ENCODE measurements at places on chromosomes 13 and 19.

- peaks cover 16% of the 10 kb centered on the region for H3K27me3 ChIP-seq
- H3K27ac ChIP-seq: no peak overlapping the region
- H3K4me3 ChIP-seq: no peak overlapping the region
- DNase-seq: no peak
Observed at GRCh38 chr13:28967029-28967915, 147.1 kb downstream of the MTUS2 start.

GRCh38 chr19:53772943-53773342, 51.2 kb downstream of the NLRP12 start:
- no peak overlapping the region for H3K27ac ChIP-seq
- H3K4me1 ChIP-seq: no peaks in the 10 kb centered on the region
- H3K4me3 ChIP-seq: no peak overlapping the region

DNA sequence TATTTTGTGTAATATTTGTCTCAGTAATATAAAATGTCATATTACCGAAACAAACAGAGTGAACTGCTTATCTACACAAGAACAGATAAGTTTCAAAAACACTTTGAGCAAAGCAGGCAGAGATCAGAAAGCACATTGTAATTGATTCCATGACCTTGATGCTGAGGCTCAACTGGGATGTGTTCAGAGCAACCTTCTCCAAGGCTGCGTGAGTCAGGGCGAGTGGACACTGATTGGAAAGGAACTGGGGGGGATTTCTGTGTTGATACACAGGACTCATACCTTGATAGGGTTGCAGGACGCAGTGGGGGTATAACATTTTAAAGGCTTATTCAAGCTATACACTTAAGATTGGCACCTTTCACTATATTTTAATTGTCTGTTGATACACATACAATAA, 1136.3 kb downstream of the UQCRFS1 start:
- DNase-seq: no peak
- H3K4me1 ChIP-seq: no peaks in the 10 kb centered on the region
- H3K4me3 ChIP-seq: no peak overlapping the region
- no peaks in the 10 kb centered on the region for H3K36me3 ChIP-seq
- H3K27me3 ChIP-seq: no peaks in the 10 kb centered on the region
- H3K27ac ChIP-seq: no peak overlapping the region

GRCh38 chr13:63853816-63854215, 2438.2 kb upstream of the PCDH20 start:
- no peak for DNase-seq
- H3K27ac ChIP-seq: no peak overlapping the region
- H3K4me3 ChIP-seq: no peak overlapping the region
- H3K4me1 ChIP-seq: no peaks in the 10 kb centered on the region
- H3K36me3 ChIP-seq: no peaks in the 10 kb centered on the region
- H3K27me3 ChIP-seq: no peaks in the 10 kb centered on the region

GRCh38 chr13:85373322-85373721, 425.9 kb downstream of the SLITRK6 start:
- no peaks in the 10 kb centered on the region for H3K4me1 ChIP-seq
- no peaks in the 10 kb centered on the region for H3K36me3 ChIP-seq
- no peak for DNase-seq
- no peak overlapping the region for H3K27ac ChIP-seq
- H3K27me3 ChIP-seq: no peaks in the 10 kb centered on the region
- no peak overlapping the region for H3K4me3 ChIP-seq

All from naive B cell (primary cell).